ENCODE measurements at places on chromosomes 4 and X. TPM values are rescaled to one million over a fixed set of nuclear protein-coding genes. Genes with fewer than 3 reads are reported as not detected.

DNA sequence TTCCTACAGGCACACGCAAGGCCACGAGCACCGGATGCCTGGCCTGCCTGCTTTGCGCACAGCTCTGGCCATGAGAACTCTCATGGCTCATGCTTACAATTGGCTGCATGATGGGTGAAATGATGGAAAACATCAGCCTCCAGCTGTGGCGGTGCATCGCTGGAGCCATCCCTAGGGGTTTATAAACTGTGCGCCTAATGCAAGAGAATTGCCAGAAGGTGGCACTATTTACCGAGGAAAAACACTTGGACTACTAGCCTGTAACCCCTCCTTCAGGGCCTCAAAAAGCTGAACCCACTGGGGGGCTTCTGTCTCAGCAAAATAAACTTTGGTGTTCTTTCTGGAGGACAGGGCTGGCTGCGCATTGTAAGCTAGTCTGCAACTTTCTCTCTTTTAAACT lies 51.9 kb downstream of the PHKA2 start:
- no peak for DNase-seq

Gene ABCG2
- 3.4 TPM for total RNA-seq

GRCh38 chr4:20166544-20166943 lies 85.2 kb upstream of the SLIT2 start:
- no peak for DNase-seq

Gene PDCL2
- not detected for total RNA-seq

Gene RADX
- total RNA-seq, result 1.2 TPM

GRCh38 chr4:139844057-139844456 lies 178.4 kb downstream of the MGST2 start:
- DNase-seq, result no peak

Gene PPP1R2C
- not detected for total RNA-seq

DNA sequence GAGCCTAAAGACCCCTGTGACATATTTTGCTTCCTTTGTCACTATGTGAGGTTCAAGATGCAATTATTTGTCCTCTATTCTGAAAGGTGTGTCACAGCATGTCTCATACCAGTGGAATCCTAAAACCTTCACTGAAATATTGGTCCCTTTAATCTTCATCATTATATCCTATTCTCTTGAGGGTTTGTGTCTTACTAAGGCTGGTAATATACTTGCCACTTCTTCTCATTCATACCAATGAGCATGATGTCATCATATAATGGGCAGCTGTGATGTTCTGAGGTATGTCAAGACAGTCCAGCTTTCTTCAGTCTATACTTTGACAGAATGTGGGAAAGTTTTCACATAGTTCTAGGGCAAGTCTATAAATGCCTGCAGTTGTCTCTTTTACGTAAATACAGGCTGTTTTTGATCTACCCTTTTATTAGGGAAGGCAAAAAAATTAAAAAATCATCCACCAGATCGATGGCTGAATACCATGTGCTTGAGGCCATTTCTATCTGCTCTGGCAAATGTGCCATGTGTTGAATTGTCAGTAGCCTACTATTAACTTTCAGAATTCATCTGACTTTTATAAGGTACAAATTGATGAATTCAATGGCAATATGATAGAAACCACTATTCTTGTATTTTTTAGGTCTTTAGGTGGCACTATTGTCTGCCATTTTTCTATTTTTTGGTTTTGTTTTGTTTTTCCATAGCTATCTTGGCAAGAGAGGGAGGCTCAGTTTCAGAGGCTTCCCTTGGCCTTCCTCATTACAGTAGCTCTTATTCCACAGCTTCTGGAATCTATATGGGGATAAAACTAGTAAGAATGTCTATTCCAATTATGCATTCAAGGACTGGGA lies 209.0 kb downstream of the PPARGC1A start:
- no peak for DNase-seq

- no peak for DNase-seq
These were observed 145.4 kb downstream of the QDPR start for GRCh38 chr4:17366496-17366895.

All from omental fat pad (tissue), 4 donors.